Stimulated activated CD4-positive, alpha-beta T cell treated with anti-CD3 and anti-CD28 coated beads, Interleukin-1b, Interleukin-23, amount 100 ng/mL, for 1 hour (primary cell): ENCODE measurements at places on chromosomes 7 and 10.

- DNase-seq = no peak
These were observed 316.6 kb upstream of the TMEM229A start for GRCh38 chr7:124349443-124349842.

- no peak for DNase-seq
These were observed 458.8 kb downstream of the DNAJB6 start for GRCh38 chr7:157795643-157796042.

DNA sequence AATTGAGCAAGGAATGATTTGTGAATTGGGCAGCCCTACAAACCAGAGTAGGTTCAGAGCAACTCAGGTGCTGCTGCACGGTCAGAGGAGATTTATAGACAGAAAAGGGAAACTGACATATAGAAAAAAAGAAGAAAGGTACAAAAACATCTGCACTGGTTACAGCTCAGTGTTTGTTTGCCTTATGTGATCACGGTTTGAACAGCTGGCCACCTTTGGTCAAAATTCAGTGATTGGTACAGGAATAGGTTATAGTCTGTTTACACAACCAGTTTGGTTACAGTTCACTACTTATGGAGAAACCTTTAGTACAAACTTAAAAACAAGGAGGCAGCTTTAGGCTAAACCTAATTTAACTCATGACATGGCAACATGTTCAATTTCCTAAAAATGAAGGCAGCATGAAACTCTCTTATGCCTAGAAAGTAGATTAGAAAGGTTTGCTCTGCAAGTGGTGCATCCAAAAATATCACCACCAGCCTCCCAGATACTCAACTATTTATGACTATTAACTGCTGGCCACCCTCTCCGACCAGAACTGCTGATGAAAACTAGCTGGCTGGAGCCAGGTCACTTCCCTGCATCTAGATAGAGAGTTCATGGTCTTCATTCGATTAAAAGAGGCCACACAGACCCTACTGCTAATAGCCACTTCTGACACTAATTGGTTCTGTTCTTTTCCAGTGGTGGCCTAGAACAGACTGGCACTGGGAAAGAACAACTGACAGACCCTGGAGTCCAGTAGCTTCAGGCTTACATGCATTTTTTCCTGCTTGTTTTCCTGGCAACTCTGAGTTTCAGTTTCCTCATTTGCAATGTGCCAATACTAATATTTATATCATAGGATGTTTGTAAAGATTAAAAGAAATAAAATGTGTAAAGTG lies 548.0 kb downstream of the CCSER2 start:
- DNase-seq = no peak

GRCh38 chr7:43931346-43931745 lies 5.1 kb downstream of the UBE2D4 start:
- no peak for DNase-seq

GRCh38 chr7:41847606-41848005 lies 144.7 kb upstream of the INHBA start:
- DNase-seq = no peak

- no peak for DNase-seq
These were observed 66.0 kb upstream of the LRRC4 start for GRCh38 chr7:128097211-128097731.

- no peak for DNase-seq
These were observed 120.6 kb downstream of the RNF133 start for GRCh38 chr7:122578350-122578749.

GRCh38 chr7:144830811-144831210 lies 5.0 kb downstream of the TPK1 start:
- no peak for DNase-seq

DNA sequence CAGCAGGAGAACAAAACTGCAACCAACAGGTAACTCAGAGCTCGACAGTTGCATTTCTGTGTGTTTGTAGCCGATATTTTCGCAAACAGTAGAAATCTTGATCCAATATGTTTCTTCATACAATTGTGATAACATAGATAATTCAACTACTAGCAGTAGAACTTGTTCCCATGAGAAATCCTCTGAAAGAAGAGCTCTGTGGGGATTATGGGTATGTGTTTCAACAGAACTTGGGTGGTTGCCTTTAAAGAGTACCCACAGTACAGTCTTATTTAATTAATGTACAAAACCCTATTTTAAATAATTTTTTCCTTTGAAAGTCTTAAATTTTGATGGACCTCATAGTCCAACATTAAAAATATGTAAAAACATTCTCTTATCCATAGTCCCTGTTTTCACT lies 266.1 kb downstream of the PARD3 start:
- DNase-seq = no peak

DNA sequence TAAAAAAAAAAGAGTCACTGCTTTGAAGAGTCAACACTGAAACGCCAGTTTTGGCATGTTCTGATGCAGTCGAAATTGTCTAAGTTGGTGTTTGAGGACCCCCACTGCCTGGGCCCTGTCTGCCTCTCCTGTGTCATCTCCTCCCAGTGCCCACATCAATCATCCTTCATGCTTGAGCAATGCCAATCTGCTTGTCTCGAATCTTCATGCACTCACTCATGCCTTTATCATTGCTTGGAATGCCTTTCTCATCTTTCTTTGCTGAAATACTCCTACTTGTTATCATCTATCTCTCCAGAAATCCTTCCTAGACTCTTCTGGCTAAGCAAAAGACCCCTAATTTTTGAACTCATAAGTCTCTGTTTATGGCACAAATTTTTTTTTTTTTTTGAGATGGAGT lies 42.1 kb upstream of the PLPP4 start:
- no peak for DNase-seq

GRCh38 chr7:17206349-17206905 lies 92.0 kb upstream of the AHR start:
- DNase-seq = no peak

GRCh38 chr7:130201796-130202195 lies 3.4 kb downstream of the TMEM209 start:
- DNase-seq = no peak

GRCh38 chr7:120961638-120962173 lies 11.1 kb downstream of the ING3 start:
- no peak for DNase-seq

DNA sequence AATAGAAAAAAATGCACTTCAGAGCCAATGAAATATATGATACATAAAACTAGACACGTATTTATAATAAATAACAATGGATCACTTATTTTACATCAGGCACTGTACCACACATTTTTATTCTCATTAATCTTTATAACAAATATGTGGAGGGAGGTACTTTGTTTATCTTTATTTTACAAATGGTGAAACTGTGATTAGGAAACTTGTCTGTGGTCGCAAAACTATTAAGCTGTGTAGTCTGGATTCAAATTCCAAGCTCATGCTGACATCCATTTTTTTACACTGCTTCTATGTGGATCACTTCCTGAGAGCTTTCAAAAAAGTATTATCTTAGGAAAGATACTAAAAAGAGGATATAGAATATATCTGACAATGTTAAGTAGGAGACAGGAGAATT lies 978.6 kb downstream of the SORCS1 start:
- no peak for DNase-seq

GRCh38 chr10:124083740-124084397 lies 9.5 kb downstream of the CHST15 start:
- DNase-seq = no peak

- DNase-seq = no peak
These were observed 743.8 kb upstream of the LRRN3 start for GRCh38 chr7:110347081-110347480.

DNA sequence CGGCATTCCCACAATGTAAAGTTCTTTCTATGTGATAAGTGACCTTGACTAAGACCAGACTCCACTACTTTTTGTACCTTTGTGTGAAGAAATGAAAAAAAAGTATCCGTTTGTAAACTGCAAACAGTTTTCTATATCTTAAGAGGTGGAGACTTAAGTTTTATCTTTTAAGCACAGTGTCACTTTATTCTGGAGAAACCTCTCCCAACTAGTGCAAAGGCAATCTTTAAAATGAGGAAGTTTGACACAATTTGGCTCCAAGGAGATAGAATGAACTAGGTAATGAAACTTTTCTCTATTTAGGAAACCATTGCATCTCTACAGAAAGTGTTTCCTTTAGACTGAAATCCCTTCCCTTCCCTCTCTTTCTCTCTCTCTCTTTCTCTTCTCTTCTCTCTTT lies 122.9 kb downstream of the SAMD9 start:
- no peak for DNase-seq

DNA sequence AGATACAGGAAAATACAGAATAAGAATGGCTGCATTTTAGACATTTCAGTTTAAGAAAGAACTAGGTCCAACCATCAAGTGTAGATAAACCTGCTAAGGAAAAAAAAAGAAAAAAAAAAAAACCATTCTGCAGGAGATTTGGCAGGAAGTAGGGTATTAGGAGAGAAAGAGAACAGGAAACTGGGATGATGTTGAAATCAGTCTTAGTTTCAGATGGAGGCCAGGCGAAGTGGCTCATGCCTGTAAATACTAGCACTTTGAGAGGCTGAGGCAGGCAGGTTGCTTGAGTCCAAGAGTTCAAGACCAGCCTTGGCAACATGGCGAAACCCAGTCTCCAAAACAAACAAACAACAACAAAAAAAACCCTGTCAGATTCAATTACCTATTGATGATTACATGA lies 120.2 kb downstream of the RAB11FIP2 start:
- no peak for DNase-seq

GRCh38 chr7:42606193-42606905 lies 305.5 kb downstream of the C7orf25 start:
- no peak for DNase-seq

GRCh38 chr10:29756451-29756850 lies 121.7 kb upstream of the SVIL start:
- no peak for DNase-seq

DNA sequence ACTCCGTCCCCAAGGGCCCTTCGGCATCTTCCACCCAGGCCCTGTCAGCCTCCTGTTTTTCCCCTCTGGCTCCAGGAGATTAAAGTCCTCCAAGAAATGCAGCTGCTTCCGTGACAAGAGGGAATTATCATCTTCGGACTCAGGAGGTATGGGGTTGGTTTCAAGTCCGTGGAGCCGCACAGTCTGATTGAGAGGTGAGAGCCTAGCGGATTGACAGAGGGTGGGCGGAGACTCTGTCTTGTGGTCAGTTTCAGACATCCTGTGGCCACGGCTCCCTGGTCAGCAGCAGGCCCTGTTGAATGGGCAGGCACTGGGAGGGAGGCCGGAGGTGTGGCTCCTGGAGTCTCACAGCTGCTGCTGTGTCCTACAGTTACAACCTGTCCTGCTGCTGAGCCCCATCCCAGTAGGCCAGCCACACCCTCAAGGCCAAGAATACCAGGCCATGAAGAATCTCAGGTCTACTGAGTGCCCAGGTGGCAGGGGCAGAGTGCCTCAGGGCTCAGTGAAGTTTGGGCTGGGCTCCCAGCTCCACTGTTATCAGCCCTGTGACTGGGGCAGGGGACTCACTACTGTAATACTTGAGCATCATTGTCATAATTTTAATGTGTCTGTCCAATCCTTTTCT lies 49.3 kb upstream of the ZNF716 start:
- no peak for DNase-seq

DNA sequence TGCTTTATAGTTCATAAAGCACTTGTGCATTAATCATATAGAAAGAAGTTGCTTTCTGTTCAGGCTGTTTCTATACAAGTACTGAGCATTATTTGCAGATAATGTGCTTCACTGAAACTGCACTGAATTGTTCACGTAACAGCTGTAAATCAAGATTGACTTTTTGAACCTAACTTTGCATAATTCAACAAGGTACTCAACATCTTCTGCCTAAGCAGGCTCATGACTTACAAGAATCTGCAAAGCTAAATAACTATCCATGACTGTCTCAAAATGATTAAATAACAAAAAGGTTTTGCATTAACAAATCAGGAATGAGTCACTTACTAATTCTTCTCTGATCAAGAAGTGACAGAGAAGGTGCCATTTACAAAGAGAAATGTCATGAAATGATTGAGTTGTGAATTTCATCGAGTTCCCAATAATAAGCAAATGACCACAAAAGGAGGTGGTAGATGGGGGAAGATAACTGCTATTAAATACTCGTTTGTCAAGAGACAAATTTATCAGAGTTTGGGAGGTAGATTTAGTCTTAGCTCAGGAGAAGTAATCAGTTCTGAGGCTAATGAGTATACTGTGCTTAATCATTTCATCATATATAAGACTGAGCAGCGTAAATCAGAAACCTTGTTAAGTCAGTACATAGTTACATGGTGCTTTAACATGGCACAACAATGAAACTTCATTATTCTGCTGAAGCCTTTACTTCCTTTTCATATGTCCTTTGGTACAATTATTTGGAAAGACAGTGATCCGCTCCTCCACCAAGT lies 161.3 kb upstream of the LRRN3 start:
- DNase-seq = no peak

DNA sequence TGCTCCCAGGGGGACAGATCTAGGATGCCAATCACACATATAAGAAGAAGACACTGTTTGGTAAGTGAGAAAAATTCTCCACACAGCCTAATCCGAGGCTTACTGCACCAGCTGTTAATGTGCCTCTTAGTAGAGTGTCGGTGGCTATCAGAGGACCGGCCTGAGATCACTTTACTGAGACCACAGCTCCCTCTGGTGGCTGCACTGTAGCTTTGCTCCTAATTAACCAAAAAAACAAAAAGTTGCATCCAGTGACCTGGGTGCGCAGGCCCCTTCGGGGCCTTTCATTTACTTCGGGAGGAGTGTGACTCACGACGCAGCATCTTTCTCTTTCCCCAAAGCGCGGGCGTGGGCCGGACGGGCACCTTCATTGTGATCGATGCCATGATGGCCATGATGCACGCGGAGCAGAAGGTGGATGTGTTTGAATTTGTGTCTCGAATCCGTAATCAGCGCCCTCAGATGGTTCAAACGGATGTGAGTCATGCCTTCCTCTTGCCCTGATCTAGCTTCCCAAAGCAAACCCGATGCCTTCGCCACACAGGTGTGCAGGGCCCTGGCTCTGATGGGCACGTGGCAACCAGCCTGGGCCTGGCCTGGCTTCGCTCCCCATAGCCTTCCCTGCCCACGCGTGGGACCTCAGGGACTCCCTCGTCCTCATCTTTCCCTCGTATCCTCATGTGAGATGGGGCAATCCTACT lies 56.7 kb downstream of the MKI67 start:
- DNase-seq = peak; percentile 49

DNA sequence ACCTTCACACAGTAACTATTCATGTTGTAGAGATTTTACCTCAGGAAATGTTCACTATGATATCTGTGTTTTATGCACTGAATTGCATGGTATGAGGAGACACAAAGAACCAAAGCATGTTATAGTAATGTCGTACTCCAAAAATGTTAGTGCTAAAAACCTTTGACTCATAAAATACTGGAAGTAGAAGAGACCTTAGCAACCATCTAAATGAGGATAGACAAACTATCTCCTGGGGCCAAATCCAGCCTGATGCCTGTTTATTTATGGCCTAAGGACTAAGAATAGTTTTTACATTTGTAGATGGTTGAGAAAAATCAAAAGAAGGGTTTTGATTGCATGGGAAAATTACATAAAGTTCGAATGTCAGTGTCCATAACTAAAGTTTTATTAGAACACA lies 535.1 kb downstream of the INHBA start:
- no peak for DNase-seq

- no peak for DNase-seq
These were observed 185.8 kb downstream of the USP6NL start for GRCh38 chr10:11425676-11426075.

DNA sequence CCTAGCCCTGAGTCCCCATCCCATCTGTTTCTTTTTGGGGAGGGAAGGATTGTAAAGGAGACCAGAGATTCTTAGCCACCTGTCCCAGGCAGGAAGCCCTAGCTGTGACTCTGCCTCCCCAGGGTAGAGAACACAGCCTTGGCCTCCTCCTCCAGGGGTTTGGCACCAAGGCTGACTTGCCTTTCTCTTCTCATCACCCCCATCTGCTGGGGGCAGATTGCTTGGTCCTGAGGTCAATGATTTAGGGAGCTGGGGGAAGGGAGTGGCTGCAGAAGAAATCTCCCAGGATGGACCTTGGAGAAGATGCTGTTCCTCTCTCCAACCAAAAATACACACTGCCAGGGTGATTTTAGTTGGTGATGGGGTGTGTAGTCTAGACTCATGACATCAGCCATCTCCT lies 2.6 kb upstream of the MNX1 start:
- DNase-seq = no peak
